ENCODE measurements at places on chromosomes 12 and 14.

GRCh38 chr12:10154145-10154496 is 17.8 kb downstream of the OLR1 start:
- DNase-seq = no peak

DNA sequence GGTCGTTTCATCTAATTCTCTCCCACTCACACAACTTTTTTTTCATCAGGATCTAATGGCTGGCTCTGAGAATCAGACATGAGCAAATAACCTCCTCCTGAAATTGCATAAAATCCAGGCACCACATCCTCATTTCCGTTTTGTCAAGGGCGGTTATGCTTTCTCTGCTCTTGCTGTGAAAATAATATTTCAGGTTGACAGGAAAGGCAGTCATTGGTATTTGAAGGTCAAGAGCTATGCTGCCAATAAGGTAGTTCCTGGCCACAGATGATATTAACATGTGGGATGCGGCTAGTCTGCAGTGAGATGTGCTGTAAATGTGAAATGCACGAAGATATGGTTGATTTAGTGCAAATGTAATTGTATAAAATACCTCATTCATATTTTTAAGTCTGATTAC is 870.2 kb upstream of the TMEM132C start:
- DNase-seq = no peak

DNA sequence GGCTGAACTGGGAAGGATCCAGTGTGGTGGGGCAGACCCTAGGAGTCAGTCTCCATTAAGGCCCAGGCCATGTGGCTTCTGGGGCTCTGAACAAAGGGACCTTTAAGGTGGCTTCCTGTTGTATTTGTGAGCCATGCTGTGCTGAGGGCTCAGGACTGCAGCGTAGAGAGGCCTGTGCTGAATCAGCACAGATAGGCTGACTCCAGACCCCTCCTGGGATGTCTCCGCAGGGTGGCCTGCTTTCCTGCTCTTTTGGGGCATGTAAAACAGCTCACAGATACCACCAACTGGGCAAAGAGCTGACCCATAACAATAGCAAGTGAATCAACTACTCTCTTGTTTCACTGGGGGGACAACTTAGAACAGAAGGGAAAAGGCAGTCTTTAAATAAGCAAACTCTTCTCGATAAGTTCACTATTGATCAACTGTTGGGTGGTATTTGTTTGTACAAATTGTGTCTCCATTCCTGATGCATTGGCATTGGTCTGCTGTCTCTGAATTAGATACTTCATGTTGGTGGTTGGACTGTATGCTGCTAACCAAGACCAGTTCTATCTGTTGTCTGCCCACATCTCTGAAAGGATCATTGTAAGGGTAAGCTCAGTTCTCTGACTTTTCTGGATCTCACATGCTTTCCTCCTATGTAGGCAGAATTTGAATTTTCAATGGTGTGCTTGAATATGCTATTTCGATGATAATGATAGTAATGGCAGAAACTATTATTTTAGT is 71.8 kb downstream of the MYRFL start:
- no peak for DNase-seq

- DNase-seq = no peak
These were observed 283 bp downstream of the LMO3 start for GRCh38 chr12:16605642-16606116.

DNA sequence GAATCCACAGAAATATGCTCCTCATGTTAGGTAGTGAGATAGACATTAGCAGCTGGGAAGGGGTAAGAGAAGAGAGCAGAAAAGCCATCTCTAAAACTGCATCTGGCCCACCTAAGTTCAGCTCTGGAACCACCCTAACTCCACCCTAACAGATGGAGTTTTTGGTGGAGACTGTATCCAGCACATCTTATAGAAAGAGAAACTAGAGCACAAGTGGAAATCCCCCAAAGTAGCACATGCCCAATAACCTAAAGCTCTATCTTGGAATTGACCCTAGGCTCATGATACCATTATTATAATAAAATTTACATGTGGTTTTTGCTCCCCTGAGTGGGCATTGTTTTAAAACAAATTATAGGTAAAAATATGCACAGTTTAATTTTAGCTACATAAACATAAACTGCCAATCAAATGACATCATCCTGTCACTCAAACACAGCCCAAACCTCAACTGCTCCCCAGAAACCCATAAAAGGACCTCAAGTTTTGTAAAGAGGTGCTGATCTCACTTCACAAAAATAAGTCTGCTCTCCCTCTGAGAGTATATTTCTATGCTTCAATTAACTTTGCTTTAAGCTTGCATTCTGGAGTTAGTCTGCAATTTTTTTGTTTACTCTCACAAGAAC is 206.4 kb downstream of the PIK3C2G start:
- no peak for DNase-seq

DNA sequence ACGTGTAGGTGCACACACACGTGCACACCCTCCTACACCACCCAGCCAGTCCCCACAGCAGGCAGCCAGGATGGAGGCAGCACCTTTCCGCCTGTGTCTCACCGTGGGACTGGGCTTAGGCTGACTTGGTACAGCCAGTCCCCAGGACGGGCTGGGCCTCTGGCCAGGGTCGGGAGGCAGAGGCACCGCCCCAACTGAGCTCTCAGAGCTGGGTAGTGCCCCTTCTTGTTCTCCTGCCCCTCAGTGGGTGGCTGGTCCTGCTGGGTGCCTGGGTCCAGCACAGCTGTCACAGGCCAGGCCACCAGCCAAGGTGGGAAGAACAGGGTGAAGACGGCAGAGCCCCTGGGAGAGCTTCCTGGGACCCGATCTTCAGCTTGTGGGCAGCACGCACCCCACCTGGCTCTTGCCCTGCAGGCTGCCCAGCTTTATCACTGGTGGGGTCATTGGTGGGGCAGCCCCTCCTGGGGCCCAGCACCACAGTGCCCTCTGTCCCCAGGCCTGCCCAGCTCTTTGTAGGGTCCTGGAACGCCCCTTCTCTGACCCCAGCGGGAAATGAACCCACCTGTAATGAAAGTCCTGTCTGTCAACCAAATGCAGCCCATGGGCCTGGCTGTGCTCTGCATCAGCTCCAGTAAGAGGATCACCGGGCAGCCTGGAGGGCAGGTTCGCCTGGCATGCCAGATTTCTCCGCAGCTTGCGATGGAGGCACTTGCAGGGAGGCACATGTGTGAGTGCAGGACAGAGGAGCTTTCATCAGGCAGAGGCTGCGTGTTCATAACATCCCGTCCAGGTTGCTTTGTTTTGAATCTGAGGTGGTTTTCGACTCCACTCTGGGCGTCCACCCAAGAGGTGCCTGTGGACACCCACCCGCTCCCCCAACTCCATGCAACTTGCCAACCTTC is 14.7 kb downstream of the CDCA4 start:
- DNase-seq = no peak

DNA sequence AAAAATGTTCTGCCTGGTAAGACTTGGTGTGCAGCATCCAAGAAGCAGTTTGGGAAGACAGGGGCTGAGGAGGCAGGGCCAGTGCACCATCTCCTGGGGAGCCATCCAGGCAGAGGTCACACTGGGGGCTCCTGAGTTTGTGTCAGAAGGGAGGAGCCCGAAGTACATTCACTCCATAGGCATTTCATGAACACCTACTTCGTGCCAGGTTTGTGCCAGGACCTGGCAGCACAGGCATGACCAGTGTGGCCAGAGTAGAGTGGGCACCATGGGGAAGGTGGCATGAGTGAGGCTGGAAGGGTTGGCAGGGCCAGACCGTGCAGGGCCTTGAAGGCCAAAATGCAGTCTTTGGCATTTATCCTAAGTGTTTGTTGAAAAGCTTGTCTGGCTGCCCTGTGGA is 86.5 kb upstream of the RIN3 start:
- DNase-seq = no peak

DNA sequence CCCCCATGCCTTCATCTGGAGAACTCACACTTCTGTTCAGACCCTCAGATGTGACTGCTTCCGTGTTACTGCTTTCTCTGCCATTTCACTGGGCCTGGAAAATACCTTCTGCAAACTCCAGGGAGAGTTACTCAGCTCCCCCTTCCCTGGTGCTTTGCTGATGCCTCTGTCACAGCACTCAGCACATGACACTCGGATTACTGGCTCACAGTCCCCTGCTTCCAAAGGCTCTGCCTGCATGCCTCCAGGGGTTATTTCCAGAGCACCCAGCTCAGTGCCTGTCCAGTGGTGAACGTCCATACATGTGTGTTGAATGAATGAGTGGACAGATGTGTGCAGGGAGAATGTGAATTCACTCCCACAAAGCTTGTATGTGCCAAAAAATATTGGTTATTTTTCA is 237.2 kb upstream of the FKBP4 start:
- DNase-seq = no peak

DNA sequence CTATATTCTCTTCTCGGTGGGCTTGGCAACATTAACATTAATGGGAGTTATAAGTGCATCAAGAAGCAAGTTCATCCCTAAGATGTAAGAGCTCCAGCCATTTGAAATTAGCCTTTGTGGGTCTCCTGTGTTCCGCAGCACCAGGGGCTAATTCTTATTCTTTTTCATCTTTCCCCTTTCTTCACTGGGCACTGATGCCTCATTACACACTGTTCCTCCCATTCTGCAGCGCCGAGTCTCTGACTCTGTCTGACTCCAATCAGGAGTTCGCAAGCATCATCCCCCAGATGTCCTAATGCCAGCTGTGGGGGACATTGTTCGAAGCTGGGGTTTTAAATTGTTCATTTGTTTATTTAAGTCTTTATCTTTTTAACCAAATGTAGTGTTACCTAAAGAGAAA is 341.3 kb downstream of the EGLN3 start:
- DNase-seq = no peak

DNA sequence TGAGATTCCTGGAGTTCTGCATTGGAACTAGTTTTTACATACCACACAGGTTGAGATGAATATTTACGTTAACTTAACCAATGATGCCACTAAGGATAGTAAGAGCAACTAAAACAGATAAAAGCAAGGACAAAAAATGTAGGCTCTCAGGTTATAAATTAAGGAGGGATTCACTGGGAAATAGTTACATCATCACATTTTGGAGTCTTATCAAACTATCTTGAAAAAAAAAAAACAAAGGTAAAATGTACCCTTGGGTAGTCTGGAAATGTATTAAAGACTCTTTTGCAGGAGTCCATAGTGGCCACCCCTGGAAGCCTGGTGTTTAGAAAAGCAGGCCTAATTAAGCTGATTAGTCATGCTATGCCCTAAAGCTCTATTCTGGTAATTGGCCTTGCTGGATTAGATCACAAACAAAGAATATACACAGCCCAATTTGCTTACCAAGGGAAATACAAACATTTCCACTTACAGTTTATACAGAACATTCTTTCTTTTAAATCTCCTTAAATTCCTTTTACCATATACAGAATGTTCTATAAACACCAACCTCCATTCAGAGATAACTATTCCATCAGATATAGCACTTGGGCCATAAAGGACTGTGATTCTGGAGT is 39.3 kb downstream of the SLC25A47 start:
- no peak for DNase-seq

- no peak for DNase-seq
These were observed 669 bp upstream of the WSCD2 start for GRCh38 chr12:108128221-108129016.

GRCh38 chr14:20620798-20621478 is 20.6 kb downstream of the OR6S1 start:
- no peak for DNase-seq

GRCh38 chr12:46523446-46523845 is 150.9 kb upstream of the SLC38A2 start:
- DNase-seq = peak; percentile 14

- DNase-seq = no peak
These were observed 2.0 kb upstream of the NTF3 start for GRCh38 chr12:5429741-5430557.

DNA sequence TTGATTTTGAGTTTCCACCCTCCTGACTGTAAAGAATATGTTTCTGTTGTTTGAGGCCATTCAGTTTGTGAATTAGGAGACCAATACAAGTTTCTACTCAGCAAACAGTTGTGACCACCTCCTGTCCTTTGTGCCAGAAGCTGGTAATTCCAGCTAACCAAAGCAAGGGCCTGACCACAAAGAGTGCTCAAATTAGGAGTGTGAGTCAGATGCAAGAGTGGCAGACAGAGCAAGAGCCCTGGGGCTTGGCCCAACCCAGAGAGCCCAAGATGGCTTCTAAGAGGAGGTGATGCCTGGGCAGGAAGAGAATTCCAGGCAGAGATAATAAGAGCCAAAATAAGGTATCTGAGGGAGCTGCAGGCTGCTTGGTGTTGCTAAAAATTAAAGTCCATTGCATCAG is 77.7 kb upstream of the C14orf132 start:
- DNase-seq = no peak

DNA sequence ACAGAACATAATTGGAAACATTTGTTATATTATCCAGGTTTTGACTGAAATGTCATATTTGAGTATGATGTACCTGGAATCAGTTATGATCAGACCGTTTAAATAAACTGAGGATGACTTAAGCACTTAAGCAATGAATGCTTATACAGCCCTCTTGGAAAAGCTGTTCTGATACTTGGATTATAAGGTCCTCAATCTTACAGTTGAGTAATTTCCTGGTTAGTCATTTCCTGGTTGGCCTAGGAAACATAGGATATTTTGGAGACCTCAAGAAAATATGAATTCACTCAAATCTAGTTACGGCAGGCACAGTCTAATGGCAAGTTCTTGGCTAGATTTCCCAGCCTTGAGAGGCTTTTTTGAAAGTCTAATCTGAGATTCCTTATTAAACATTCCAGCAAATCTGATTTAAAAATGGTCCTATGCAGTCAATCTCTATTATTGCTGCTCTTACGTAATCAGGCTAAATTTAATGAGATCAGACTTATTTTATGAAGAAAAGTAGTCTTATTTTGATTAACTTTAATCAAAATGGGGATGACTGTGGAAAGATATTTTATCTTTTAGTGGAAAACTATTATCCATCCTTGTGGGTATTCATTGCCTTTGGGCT is 447.2 kb downstream of the SNAPC1 start:
- peak; percentile 92 for DNase-seq

- no peak for DNase-seq
These were observed 5.5 kb upstream of the GPR19 start for GRCh38 chr12:12701457-12701856.

- peak; percentile 17 for DNase-seq
These were observed 45.4 kb upstream of the USP15 start for GRCh38 chr12:62214846-62215245.

DNA sequence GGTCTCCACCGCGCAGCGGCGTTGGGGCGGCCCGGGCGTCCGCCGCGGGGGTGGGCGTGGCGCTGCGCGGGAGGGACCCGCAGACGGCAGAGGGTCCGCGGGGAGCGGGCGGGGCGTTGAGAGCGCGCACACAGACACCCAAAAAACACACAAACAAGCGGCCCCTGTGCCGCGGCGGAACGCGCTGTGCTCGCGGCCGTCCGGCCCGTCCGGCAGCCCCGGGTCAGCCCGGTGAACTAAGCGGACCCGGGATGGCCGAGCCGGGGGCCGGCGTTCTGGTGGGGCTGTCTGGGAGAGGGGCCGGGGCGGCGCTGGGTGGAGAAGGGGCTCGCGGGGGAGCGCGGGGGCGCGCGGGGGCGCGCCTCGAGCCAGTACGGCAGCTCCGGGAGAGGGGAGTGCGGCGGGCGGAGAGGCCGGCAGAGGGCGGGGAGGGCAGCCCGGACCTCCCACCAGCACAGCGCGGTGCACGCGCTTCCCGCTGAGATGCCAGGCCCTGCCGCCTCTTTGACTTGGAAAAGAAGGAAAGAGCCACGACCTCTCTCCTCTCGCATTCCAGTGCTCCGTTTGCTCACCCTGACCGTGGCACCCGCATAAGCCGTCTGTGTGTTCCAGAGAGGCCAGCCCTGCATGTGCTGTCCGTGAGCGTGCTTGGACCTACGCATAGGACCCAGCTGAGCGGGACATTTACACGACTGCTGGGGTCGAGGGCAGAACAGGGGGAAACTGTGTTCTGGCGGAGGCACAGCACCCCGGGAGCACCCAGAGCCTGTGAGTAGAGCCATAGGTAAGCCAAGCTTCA is 10.3 kb downstream of the SLC6A12 start:
- DNase-seq = no peak
